RPMI8226 (cell line): ENCODE measurements at places on chromosomes 4 and X.
A peak's percentile ranks its signal among the peaks of the same experiment; 100 is the strongest.

DNA sequence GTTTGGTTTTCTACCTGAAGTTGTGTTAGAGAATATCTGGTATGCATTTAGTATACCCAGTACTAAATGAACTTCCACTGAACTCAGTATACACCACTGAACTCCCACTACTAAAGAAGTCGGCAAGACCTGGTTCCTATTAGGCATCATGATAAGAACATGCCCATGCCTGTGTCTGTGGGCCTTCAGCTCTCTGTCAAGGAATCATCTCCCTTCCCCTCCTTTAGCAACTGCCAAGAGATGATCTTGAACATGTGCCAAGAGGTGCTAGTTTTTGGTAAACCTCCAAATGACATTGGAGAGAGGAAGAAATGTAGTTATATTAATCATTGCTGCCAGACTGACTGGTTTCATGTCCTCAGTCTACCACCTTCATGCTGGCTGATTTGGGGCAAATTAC lies 113.2 kb downstream of the ATP10D start:
- DNase-seq: no peak

DNA sequence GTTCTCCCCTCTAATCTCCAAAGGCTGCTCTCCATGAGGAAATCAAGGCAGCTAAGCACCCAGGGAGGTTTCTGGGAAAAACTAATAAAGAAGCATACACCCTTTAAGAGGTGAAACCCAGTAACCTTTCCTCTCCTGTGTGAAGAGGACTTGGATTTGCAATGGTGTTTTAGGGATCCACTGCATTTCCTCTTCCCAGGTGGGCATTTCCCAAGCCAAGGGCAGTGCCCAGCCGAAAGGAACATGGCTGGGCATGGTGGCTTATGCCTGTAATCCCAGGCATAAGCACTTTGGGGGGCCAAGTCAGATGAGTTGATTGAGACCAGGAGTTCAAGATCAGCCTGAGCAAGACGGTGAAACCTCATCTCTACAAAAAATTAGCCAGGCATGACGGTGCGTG lies 5.4 kb upstream of the ZNF185 start:
- DNase-seq: no peak

- no peak for DNase-seq
Measured at GRCh38 chr4:2284161-2284933, 22.4 kb upstream of the MXD4 start.

- no peak for DNase-seq
Measured at GRCh38 chrX:97199501-97199900, 315.8 kb downstream of the RPA4 start.

DNA sequence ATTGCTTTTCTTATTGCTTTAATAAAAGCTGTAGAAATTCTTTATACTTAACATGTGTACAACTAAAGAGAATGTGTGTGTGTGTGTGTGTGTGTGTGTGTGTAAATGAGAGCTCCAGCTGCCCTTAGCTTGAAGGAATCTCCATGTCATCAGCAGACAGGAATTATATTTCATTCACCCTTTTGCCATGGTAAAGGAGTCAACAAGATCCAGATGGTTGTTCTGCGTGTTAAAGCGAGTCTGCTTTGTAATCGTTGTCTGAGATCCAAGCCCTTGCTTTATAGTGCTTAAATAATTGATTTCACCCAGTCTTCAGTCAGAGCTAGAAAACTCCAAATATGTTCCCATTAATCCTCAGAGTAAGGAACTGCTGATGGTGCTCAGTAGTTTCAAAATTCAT lies 285.5 kb downstream of the PDGFC start:
- no peak for DNase-seq

GRCh38 chr4:149796381-149796780 lies 19.3 kb downstream of the IQCM start:
- no peak for DNase-seq

- no peak for DNase-seq
Measured at GRCh38 chr4:142817442-142817841, 28.7 kb downstream of the INPP4B start.

- DNase-seq: no peak
Measured at GRCh38 chr4:56209767-56210166, 177.5 kb downstream of the AASDH start.

DNA sequence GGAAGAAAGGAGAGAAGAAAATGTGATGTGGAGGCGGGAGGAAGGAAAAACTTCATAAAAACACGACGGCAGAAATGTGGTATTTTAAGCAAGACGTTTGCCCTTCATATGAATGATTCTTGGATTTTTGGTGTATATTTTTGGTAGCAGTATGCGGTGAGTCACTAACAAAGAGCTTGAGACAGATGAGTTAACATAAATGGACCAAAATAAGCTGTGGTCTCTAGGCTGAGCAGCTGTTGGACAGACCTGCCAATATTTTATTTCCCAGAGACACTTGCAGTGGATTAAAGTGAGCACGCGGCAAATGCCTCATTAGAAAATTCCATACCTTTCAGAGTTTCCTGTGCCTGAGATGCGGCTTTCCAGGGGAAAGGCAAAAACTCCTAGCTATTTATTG lies 43.1 kb upstream of the RPS6KA3 start:
- no peak for DNase-seq

- no peak for DNase-seq
Measured at GRCh38 chr4:28548594-28548993, 1688.0 kb downstream of the STIM2 start.

- DNase-seq: no peak
Measured at GRCh38 chr4:154719087-154719486, 24.7 kb upstream of the LRAT start.

DNA sequence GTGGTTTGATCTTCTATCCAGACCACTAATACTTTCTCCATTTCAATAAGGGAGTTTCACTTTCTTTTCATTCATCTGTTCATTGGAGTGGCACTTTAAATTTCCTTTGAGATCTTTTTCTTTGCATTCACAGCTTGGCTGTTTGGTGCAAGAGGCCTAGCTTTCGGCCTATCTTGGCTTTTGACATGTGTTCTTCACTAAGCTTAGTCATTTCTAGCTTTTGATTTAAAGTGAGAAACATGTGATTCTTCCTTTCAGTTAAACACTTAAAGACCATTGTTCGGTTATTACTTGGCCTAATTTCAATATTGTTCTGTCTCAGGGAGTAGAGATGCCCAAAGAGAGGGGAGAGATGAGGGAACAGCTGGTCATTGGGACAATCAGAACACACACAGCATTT lies 24.3 kb downstream of the CXCL13 start:
- no peak for DNase-seq

GRCh38 chr4:102623622-102624021 lies 122.5 kb downstream of the NFKB1 start:
- DNase-seq: no peak

GRCh38 chr4:158741326-158742021 lies 18.3 kb upstream of the PPID start:
- no peak for DNase-seq

- DNase-seq: no peak
Measured at GRCh38 chr4:56870946-56871345, 36.8 kb upstream of the REST start.

DNA sequence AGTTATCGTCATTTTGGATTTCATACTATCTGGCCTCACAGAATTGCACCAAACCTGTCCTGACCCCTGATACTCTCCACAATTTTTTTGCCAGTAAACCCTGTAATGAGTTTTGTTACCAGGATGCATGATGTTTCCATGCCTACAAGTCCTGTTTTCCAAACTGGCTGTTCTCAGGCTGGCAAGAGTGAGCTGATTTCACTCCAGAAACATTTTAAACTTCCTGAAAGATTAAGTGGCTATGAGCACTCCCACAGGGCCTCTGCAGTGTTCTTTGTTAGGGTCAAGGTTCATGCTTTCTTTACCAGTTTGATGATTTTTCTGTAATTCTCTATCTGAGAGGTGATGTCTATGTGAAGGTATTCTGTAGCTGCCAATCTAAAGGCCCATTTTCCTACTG lies 31.7 kb upstream of the PDLIM3 start:
- DNase-seq: no peak

- no peak for DNase-seq
Measured at GRCh38 chr4:81360737-81361136, 111.0 kb downstream of the RASGEF1B start.

- peak; percentile 59 for DNase-seq
Measured at GRCh38 chr4:83639849-83640493, 104.1 kb downstream of the GPAT3 start.

DNA sequence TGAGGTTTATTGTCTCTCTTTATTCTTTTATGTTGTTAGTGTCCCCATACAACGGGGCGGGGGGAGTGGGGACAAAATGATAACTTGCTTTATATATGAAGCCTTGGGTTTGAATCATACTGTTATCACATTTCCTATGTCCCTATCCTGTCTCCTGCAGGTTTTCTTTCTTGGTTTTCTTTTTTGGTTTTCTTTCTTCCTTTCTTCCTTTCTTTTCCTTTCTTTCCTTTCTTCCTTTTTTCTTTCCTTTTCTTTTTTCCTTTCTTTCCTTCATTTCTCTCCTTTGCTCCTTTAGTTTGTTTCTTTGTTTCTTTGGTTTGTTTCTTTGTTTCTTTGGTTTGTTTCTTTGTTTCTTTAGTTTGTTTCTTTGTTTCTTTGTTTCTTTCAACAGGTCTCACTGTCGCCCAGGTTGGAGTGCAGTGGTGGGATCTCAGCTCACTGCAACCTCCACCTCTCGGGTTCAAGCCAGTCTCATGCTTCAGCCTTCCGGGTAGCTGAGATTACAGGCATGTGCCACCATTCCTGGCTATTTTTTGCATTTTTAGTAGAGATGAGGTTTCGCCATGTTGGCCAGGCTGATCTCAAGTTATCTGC lies 4.8 kb downstream of the FMR1 start:
- DNase-seq: no peak

DNA sequence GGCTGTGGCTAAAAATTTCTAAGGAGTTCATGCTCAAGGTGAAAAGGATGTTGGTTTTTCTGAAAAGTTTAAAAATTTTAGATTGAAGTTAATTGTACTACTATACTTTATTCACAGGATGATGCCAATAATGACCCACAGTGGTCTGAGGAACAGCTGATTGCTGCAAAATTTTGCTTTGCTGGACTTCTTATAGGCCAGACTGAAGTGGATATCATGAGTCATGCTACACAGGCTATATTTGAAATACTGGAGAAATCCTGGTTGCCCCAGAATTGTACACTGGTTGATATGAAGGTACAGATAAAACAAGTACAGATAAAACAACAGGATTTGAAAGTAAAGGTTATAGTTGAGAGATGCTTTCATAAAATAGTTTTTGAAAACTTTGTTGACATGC lies 12.2 kb downstream of the PAICS start:
- no peak for DNase-seq

DNA sequence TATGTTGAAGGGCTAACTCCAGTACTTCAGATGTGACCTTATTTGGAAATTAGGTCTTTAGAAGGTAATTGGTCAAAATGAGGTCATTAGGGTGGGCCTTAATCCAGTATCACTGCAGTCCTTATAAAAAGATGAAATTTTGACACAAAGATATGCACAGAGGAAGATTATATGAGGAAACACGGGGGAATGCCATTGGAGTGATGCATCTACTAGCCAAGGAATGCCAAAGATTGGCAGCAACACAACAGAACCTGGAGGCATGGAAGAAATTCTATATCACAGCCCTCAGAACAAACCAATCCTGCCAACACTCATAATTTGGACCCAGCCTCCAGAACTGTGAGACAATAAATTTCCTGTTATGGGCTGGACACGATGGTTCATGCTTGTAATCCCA lies 17.6 kb downstream of the TRIM61 start:
- no peak for DNase-seq

DNA sequence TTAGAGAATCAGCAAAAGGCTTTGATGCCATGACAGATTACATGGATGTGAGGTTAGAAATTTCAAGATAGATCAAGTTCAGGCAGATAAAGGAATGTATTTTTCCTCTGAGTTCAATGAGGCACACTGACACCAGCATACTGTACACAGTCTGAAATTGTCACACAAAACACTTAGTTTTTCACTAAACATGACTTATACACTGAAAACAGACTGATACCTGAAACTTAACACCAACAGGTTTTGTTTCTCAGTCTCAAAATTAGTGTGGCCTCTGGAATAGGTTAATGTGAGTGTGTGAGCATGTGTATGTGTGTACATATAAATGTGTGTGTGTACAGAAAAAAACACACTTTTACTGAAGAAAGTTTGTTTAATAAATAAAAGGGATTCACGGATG lies 129.9 kb upstream of the SLITRK2 start:
- DNase-seq: no peak

GRCh38 chrX:135713795-135714194 lies 356 bp downstream of the CT45A1 start:
- no peak for DNase-seq

DNA sequence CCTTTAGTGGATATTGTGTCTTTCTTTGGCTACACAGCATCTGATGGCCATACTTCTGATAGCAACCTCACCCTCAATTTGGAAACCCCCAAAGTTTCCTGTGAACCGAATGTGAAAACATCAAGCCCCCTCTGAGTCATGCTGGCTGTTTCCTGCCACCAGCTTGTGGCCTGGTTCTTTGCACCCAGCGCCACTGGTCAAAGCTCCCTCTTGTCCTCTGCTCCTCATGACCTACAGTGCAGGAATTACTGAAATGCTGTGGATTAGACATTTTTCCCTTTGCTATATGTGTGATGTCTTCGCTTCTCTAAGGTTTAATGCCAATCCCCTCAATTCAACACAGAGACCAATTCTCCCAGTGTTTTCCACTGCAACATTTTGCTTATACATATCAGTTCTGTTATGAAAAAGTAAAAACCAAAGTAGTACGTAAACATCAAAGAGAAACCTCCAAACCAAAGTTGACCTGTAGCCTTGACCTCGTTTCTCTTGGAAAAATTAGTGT lies 224.0 kb upstream of the TENM3 start:
- no peak for DNase-seq

DNA sequence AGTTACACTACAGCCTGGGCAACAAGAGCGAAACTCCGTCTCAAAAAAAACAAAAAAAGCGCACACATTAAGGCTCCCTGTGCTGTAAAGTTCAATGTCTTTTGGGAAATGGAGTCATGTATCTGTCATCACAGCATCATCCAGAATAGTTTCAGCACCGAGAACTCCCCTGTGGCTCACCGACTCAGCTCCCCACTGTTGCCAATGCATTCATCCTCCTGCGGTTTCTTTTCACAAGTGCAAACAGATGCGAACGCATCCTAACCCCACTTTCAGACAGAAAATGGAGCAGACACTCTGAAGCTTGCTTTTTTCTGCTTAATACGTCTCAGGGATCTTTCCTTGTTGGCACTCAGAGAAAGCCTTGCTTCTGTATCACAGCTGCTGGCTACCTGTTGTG lies 13.8 kb upstream of the SH3TC1 start:
- no peak for DNase-seq
